ENCODE measurements at places on chromosomes 5 and 9.

DNA sequence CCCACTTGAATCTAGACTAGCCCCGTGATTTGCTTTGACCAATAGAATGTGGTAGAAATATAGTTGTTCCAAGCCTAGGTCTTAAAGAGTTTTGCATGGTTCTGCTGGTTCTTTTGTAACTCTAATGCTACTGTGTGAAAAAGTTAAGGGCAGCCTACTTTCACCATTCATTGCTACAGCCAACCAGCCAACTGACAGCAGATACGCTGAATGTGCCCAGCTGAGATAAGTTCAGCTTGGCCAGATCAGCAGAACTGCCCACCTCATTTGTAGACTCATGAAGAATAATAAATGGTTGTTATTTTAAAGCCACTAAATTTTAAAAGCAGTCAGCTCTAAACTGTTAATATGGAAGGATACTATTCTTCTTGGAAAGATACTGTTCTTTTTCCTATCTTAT lies 23.9 kb downstream of the NR3C1 start:
- no peak for DNase-seq

- DNase-seq: no peak
Measured at GRCh38 chr9:94720846-94721549, 5.5 kb upstream of the AOPEP start.

DNA sequence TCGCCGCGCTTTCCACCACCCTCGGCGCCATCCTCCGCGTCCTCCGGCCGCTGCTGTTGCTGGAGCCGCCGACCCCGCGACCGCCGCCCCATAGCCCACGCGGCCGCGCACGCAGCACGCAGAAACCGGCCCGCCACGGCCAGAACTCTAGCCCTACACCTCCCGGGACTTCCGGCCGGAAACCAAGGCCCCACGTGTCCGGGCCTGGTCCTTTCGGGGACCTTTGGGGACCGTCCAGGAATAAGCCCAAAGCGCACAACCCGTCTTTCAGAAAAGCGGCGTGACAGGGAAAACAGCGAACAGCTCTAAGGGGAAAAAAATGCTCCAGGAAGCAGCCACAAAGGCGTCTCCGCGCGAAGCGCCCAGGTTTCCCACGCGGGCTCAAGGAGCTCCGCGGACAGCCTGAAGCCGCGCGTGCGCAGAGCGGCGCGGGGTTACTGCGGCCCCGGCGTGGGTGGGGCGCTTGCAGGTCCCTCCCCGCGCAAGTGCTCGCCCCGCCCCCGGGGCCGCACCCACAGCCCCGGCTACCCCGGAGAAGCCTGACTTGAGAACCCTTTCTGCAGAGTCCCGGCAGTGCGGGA lies at the start of the genes NSUN2 and SRD5A1:
TSS of gene NSUN2 (minus strand) at position 157 of the 581 bp plus-strand sequence. CDS start at position 92, 65 bp downstream.
TSS of gene SRD5A1 (plus strand) at position 553 of the 581 bp plus-strand sequence. CDS start 137 bp downstream, outside the sequence.
- peak; percentile 84 for DNase-seq

DNA sequence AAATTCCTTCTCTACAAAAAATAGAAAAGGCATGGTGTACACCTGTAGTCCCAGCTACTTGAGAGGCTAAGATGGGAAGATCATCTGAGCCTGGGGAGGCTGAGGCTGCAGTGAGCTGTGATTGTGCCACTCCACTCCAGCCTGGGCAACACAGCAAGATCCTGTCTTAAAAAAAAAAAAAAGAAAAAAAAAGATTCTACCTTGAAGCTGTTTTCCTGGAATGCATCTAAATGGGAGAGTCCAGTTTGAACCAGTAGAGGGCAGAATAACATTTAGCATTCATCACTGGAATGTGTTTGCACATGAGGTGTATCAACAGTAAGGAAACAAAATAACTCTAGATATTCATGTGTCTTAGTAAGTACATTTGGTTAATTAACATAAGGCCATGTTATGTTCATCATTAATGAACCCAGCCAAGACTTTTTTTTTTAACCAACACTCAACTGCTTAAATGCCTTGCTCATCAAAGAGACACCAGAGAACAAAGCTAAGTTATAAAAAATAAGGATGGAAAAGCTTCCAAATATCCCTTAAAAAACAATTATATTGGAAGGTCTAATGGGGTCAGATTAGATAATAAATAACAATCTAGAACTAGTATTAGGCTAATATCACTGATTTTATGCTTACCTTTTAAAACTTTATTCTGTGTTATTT lies 16.1 kb downstream of the IFNE start:
- DNase-seq: no peak

DNA sequence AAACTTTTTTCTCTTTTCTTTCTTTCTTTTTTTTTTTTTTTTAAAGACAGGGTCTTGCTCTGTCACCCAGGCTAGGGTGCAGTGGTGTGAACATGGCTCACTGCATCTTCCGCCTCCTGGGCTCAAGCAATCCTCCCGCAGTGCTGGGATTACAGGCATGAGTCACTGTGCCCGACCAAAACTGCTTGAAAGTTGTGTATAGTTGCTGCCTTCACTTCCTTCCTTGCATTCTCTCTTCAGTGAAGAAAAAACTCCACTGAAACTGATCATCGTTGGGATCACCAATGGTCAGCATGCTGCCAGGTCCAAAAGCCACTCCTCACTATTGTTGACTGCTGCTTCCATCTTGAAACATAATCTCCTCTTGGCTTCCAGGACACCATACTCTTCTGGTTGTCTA lies 66.6 kb upstream of the CTNNA1 start:
- no peak for DNase-seq

- no peak for DNase-seq
Measured at GRCh38 chr5:120882038-120882775, 418.1 kb downstream of the PRR16 start.

- no peak for DNase-seq
Measured at GRCh38 chr9:125486152-125486508, 220.9 kb downstream of the MAPKAP1 start.

- no peak for DNase-seq
Measured at GRCh38 chr5:124393584-124394379, 352.7 kb downstream of the ZNF608 start.

- DNase-seq: no peak
Measured at GRCh38 chr5:104987074-104987473, 1424.5 kb upstream of the NUDT12 start.

GRCh38 chr5:149936044-149936699 lies 8.4 kb downstream of the PDE6A start:
- no peak for DNase-seq

- DNase-seq: no peak
Measured at GRCh38 chr9:15417626-15418025, 5.0 kb upstream of the SNAPC3 start.
